ENCODE measurements at places on chromosomes 3 and 15.

DNA sequence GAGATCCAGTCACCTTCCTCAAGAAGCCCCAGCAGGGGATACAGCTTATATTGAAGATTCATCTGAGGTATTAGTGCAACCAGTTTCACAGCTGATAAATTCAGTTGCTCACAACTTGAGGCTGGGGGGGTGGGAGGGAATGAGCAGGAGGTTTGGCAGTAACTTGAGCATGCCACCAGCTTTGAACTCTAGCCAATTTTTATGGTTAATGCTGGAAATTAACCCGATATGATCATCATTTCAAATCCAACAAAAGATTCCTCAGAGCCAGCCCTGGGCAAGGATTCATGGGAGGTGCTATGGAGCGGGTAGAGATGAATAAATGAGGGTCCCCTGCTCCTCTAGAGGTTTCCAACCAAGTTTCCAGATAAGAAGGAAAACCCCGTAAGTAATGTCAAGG lies 73.1 kb upstream of the HES1 start:
- DNase-seq: no peak

DNA sequence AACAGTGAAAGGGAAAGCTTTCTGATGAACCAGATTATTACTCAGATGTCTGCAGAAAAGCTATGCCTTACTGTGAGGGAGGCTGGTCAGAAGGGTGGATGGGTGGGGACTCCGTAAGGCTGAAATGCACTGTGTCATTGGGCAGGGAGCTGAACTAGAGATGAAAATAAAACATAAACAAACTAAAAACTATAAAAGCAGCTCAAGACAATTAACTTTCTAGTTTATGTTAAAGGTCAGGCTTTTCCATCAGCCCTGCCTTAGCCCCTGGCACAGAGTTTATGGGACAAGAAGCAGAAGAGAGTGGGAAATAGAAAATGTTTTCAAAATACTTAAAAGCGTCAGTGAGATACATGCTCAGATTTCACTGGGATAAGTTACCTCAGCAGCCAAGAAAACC lies 310.0 kb upstream of the UBE2E2 start:
- peak; percentile 30 for DNase-seq

GRCh38 chr3:71997066-71997653 lies 212.2 kb upstream of the PROK2 start:
- no peak for DNase-seq

DNA sequence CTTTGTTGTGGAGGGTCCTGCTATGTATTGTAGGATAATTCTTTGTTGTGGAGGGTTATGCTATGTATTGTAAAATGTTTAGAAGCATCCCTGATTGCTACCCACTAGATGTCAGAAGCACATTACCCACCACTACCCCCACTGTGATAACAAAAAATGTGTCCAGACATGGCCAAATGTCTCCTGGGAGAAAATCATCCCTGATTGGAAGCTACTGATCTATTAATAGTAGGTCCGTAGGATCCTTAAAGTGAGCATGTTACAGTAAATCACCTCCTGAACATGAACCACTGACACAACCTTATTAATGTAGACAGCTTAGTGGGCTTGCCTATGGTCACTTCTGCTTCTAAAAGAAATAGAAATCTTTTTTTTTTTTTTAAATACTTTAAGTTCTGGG lies 884.6 kb downstream of the AGBL1 start:
- no peak for DNase-seq

DNA sequence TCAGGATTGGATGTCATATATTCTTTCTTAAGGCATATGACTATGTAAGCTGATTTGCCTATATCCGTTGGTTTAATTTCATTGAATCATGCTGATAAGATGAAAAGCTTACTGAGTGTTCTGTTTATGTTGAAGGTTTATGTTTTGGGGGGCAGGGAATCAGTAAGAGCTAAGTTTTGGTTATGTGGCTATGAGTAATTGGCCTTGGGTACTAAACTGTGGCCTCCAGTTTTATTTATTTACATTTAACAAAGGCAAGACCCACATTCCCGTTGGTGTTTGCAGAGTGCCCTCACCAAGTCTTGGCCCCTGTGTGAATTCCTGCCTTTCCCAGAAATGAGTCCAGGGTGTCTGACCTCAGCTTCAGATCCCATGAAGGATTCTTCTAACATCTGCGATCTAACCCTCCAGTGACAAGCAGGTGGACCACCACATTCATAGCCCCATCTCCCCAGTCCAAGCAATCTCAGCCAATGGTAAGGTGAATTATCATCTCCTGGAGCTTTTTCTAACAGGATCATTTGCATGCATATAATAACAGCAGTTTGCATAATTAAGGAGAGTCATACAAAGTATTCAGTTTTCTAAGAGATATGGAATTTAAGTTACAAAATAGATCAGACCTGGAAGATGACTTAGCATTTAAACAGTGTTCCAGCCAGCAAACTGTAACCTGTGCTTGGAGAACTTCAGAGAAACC lies 27.4 kb downstream of the GLDN start:
- DNase-seq: no peak

DNA sequence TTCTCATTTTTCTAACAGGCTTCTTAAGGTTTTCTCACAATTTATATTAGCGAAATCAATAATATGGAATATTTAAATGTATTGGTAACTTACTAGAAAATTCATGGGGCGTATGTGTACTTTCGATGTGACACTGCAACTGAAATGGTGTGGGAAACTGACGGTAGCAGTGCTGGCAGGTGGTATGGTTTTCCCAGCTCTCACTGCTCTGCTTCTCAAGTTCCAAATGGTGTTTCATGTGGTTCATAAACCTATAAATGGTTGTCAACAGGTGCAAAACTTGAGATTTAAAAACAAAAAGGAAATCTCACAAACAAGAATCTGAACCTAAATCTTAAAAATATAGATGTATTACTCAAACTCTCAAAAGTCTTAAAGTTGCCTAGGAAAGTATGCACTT lies 54.7 kb downstream of the ZNF280D start:
- no peak for DNase-seq

DNA sequence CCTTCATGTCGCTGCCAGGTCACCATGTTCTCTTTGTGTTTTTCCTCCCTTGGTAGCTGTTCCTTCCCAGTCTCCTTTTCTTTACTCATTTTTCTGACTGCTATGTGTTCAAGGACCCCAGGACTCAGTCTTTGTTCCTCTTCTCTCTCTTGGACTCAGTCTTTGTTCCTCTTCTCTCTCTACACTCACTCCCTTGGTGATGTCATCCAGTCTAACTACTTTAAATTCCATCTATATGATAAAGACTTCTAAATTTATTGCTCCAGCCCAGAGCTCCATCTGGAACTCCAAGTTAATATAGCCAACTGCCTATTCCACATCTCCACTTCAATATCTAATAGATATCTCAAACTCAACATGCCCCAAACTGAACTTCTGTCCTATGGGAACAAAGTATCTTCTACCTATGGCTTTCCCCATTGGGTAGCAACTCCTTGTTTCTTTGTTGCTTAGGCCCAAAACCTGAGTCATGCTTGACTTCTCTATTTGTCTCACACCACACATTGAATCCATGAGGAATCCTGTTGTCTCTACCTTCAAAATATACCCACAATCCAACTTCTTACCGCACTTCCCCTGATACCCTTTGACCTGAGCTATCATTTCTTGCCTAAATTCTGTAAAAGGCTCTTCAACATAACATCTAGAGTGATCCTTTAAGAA lies 4.9 kb upstream of the DYNC1LI1 start:
- DNase-seq: no peak

GRCh38 chr15:80958818-80959495 lies 30.7 kb downstream of the MESD start:
- no peak for DNase-seq

- no peak for DNase-seq
Measured at GRCh38 chr3:39433642-39434041, 27.1 kb downstream of the RPSA start.

- DNase-seq: no peak
Measured at GRCh38 chr3:126130081-126130855, 46.3 kb upstream of the SLC41A3 start.

DNA sequence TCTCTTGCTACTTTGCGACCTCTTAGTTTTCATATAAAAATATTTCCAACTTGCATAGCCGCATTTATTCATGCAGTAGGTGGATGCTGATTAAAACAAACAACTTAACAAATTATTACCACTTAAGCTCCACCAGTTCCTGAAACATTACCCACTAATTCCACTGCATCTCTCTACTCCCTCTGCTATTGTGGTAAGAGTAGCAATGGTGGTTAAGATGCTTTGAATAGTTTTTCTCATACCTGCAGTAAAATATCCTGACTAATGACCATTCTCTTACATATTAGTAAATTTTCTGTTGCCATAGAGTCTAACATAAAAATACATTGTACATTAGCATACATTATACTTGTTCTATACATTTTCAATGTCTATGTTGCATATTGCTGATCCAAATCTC lies 397.6 kb upstream of the PLSCR5 start:
- DNase-seq: no peak

DNA sequence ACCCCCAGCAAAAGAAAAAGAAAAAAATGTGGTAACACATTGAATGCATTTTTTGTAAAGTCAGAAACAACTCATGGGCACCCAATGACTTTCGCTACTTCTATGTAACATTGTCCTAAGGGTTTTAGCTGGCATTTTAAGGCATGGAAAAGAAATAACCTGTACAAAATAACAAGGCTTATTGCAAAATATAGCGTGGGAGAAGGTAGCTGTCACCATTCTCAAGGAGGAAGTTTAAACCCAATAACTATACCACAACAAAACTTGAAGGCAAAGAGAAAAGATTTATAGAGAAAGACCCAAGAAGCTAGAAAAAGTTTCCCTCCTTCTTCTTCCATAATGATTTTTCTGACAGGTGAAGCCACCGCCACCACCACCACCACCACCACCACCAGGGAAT lies 55.7 kb upstream of the ACP3 start:
- no peak for DNase-seq

DNA sequence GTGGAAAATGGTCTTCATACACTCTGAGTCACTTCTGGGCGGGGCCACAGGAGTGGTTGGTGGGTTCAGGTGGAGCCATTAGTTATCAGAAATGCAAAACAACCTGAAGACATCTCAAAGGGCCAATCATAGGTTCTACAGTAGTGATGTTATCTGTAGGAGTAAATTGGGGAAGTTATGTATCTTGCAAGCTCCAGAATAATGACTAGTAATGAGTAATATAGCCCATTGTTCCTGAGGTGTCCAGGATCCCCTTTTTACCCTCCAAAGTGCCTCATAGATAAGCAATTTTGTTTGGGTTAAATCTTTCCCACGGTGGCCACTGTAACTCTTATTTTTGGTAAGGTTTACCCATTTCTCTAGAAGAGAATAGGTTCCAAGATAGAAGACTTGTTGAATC lies 91.7 kb downstream of the PIK3R4 start:
- DNase-seq: no peak

GRCh38 chr3:29503958-29504357 lies 223.1 kb downstream of the RBMS3 start:
- DNase-seq: no peak

DNA sequence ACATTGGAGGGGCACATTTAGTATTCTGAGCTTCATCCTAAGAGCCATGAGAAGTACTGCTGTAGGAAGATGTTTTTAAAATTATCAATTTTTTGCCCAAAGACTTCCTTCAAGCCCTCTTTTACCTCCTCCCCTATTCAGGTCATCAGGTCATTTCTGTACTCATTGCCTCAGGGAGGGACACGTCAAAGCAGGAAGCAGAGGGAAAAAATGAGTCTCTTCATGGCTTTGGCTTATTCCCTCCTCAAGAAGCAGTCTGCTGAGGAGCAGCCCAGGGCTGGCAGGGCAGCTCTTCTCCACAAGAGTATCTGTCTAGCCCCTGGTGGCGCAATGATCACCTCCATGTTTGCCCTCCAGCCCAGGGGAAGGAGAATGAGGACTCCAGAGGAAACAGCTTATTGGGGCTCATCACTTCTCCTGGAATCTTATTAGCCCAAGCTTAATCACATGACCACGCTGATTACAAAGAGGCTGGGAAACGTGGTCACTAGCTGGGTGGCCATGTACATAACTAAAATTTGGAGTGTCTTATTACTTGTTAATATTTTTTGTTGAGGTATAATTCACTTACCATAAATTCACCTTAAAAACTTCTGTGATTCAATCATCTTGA lies 44.2 kb upstream of the GATA2 start:
- no peak for DNase-seq

DNA sequence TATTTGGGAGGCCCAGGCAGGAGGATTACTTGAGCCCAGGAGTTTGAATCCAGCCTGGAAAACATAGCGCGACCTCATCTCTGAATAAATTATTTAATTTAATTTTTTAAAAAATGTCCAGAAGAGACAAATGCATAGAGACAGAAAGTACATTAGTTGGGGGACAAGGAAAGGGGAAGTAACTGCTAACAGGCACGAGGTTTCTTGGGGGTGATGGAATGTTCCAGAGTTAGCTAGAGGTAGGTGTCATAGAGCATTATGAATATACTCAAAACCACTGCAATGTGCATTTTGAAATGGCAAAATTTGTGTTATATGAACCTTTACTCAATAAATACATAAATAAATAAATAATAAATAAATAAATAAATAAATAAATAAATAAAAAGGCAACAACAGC lies 31.7 kb upstream of the CYP11A1 start:
- DNase-seq: no peak

- DNase-seq: peak; percentile 75
Measured at GRCh38 chr3:58237941-58238681, 519 bp downstream of the ABHD6 start.

DNA sequence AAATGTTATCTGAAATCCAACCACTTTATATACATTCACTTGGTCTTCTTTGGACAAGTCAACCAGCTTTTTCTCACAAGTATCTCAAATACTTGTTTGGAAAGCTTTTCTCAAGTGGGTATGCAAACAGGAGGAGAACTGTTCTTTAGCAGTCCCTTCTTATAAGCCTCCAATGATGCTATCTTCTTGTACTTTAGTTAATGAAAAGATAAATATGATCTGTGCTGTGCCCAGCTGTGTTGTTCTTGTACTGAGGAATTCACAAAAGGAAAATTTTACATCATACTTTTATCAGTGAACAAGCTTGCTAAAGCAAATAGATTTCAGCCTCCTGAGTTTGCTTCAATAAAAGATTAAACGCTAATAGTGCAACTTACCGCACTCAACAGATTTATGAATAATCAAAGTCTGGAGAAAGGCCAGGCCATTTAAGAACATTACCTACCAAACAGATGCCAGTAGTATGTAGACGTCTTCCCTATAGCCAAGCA lies 395.2 kb downstream of the MECOM start:
- no peak for DNase-seq

- DNase-seq: no peak
Measured at GRCh38 chr3:193865896-193866480, 270.0 kb upstream of the HES1 start.

DNA sequence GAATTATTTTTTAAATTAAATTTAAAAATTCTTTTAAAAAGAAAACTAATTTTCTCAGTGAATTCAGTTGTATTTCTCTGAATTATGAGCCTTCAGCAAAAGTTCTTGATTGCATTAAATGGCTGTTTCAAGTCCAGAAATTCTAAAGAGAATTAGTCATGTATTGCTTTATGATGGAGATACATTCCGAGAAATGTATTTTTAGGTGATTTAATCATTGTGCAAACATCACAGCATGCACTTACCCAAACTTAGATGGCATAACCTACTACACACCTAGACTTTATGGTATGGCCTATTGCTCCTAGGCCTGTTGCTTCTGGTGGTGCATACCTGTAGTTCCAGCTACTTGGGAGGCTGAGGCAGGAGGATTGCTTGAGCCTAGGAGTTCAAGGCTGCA lies 44.3 kb upstream of the GCNT3 start:
- no peak for DNase-seq

- peak; percentile 97 for DNase-seq
Measured at GRCh38 chr15:74320352-74321247, 46.8 kb downstream of the CYP11A1 start.

Measured in eye (tissue), 1 donor.